CD4-positive, CD25-positive, alpha-beta regulatory T cell (primary cell): ENCODE measurements at places on chromosomes 12 and 14.

DNA sequence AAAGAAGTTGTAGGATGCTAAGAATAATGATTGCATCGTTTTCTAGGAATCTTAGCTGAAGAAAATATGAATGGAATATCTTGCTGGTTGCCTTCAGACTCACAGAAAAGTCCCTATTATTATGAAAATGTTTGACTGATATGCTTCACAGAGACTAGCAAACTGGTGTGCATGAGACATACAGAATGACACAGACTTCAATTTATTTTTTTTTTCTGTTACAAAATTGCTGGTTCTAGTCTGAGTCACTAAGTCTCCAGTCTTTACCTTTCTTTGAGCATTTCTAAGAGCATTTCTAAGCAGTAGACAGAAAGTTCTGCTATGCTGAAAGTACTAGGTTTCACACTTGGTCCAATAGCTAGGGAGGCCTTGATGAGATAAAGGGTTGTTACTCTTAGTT, 377.6 kb upstream of the ATP2B1 start:
- no peak for DNase-seq

DNA sequence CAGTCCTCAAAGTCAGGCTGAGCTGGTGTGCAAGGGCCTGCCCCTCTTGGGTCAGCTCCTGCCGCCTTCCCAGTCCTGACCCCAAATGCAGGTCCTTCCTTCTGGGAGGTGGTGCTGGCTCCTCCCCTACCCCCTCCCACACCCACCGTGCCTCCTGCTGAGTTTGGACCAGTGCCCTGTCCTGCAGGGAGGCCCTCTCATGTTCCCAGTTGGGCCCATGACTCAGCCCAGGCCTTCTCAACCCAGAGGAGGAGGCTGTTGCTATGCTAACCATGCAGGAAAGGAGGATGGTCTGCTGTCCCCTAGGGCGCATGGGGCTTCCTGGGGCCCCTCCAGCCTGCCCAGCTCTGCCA, 4.4 kb downstream of the ZBTB42 start:
- DNase-seq: no peak

DNA sequence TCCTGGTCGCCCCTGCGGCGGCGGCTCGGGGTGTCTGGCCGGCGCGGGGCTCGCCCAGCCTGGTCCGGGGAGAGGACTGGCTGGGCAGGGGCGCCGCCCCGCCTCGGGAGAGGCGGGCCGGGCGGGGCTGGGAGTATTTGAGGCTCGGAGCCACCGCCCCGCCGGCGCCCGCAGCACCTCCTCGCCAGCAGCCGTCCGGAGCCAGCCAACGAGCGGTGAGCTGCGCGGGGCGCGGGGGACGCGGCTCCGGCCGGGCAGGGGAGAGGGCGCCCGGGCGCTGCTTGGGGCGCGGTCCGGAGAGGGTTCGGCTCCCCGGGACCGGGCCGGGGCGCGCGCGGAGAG, at the start of gene LGALS3:
Gene LGALS3 (plus strand): TSS at position 167 of the 342 bp plus-strand sequence. CDS start 8,122 bp downstream, outside the sequence.
- peak; percentile 74 for DNase-seq

DNA sequence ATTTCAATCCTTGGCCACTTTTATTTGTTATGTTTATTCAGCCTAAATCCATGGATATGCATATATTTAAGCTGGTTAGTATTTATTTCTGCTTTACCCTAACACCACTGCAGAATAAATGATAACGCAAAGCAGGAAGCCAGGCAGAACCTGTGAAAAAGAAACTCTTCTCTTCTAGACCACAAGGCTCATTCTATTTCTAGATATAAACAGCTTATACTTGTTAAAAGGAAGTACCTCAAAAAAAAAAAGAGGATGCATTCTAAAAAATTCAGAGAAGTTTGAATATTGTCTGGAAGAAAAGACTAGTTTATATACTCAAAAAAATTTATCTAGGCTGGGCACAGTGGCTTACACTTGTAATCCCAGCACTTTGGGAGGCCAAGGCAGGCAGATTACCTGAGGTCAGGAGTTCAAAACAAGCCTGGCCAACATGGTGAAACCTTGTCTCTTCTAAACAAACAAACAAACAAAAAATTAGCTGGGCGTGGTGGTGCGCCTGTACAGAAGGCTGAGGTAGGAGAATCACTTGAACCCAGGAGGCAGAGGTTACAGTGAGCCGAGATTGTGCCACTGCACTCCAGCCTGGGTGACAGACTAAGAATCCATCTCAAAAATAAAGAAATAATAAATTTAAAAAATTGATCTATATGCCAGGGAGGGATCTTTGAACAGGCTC, 55.8 kb downstream of the GALNT4 start:
- DNase-seq: no peak

GRCh38 chr12:84738481-84738972, 174.1 kb downstream of the SLC6A15 start:
- DNase-seq: no peak

DNA sequence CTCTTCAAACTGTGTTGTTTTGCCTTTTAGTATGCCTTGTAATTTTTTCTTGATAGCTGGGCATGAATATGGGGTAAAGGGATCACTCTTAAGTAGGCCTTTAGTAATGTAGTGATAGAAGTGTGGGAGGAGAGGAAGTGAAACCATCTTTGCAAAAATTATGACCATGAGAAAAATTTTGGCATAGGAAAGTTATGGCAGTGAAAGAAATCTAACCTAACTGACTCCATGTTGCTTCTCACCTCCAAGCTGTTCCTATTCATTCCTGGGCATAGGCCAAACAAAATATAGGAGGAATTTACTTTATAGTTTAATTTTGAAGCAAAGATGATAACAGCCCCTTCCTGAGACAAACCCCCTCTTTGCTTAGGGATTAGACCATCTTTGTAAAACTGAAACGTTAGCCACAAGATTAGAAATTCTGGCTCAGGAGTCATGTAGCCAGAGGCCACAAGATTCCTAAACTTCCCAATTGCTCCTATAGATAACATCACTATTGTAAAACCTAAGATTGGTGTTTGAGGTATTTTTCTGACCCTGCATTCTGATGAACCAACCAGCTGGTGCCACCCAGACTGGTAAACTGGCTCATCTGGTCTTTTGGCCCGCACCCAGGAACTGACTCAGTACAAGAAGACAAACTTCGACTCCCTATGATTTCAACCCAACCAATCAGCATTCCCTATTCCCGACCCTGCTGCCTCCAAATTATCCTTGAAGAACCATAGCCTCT, 45.8 kb downstream of the CRADD start:
- DNase-seq: no peak

DNA sequence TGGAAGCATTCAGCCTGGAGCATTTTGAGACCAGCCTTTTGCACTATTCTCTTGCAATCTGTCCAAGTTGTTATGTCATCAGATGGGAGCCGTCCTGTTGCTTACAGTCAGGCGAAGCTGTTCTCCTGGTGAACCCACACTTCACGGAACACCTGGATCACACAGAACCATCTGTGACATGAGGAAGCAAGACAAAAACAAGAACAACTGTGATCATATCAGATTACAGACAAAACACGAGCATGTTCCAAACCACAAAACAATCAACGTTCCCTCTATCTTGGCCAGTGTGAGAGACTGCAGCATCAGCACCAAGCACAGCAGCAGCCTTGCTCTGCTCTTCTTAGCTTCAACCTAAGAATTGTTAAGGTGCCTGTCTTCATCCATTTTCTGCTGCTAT, 180.5 kb upstream of the SFSWAP start:
- DNase-seq: no peak

DNA sequence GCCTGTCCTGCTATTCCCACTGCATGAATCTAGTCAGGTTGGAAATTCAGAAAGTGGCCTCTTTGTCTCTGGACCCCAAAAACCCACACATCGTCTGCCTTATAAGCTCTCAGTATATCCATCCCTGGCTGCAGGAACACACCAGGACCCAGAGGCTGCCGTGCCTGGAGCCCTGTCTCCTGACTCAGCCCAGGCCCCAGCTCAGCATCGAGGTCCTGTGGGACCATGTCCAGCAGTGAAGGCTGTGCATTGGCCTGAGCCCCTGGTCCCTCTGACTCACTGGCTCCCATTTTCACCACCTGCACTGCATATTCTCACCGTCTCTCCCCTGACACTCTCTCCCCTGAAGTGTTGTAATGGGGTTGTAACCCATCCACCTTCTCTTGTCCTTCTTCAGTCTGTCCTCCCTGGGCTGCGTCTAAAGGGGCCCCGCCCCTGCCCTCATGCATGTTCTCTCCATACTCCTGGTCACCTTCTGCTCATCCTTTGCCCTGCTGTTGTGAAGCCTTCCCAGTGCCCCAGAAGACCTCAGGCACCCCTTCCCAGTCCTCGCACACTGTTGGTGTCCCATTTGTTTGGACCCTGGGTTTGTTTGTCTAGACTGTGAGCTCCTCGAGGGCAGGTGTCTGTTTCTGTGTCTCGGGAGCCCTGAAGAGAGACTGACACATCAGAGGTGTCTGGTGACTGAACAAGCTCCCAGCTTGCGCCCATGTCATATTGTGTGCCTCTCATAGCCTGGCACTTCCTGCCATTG, 43.8 kb downstream of the EVL start:
- no peak for DNase-seq

DNA sequence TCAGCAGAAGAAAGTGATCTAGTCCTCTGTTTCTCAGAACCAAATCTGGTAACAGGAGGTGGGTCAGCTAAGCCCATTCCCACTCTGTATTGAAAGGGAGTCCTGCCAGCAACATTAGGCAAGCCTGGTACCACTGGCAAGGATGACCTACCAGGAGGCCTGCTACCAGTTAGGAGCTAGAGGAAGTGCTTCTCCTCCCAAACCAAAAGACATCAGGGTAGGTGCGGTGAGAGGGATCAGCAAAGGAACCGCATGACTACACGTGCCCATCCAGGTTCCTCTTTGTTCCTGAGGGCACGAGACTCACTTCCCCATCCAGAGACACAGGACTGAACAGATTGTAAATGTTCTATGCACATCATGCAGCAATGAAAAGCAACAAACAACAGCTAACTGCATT, 2.8 kb downstream of the KLRC4 start:
- no peak for DNase-seq

GRCh38 chr14:100891051-100891450, 12.5 kb downstream of the RTL1 start:
- no peak for DNase-seq

DNA sequence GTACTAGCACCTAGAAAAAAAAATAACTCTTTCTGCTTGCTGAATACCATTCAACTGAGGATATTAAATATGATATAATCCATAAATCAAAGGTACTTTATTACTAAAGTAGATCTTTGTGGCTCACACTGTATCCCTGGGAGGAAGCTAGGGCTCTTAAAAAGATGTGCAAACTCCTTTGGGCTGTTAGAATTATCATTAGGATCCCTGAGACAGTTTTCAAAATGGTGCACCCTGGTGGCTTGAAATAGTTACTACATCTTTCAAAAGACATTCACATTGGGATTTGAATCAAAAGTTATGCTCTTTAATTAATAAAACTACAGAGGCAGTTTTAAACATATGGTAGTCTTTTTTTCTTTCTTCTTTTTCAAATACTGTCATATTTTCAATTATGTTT, 228.5 kb upstream of the G2E3 start:
- DNase-seq: no peak

DNA sequence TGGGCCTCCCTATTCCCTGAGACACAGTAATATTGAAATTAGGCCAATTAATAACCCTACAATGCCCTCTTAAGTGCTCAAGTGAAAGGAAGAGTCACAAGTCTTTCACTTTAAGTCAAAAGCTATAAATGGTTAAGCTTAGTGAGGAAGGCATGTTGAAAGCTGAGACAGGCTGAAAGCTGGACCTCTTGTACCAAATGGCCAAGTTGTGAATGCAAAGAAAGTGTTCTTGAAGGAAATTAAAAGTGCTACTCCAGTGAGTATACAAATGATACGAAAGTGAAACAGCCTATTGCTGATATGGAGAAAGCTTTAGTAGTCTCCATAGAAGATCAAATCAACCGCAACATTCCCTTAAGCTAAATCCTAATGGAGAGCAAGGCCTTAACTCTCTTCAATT, 140.8 kb downstream of the PTCSC3 start:
- DNase-seq: no peak

DNA sequence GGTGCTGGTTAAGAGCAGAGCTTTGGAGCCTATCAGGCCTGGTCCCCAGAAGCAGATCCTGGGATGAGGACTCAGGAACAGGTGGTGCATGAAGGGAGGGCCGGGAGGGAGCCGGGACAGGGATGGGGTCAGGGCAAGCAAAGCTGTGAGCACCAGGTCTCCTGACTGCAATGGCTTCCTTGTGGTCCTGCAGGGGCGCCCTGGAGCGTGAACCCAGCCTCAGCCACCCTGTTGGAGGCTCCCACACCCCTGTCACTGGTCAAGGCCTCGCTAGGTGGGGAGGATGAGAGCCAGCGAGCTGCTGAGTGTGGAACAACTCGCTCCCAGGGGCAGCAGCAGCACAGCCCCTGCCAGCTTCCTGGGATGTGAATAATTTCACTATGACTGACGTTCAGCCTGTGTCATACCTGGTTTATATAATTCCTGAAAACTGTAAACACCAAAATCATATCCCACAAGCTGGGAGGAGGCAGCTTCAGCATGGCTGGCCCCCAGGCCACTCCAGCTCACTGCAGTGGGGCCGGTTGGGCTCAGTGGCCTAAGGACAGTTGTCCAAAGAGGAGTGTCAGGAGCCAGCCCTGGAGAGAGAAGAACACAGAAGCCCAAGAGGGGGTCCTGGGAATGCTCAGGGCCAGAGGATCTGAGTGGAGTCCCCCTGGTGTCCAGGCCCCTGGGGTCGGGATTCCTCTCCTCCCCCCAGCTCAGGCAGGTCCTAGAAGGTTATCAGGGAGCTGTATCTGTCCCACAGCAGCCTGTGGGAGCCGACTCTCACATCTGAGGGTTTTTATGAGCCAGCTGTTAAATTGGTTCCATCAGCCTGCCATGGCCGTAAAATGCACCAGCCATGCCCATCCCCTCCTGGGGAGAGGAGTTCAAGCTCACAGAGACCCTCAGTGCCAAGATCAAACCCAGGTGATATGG, 272.9 kb downstream of the ADGRD1 start:
- no peak for DNase-seq

GRCh38 chr14:62162998-62163589, 400.9 kb downstream of the SNAPC1 start:
- DNase-seq: peak; percentile 24

GRCh38 chr14:98290596-98290995, 981.4 kb downstream of the BCL11B start:
- DNase-seq: no peak

DNA sequence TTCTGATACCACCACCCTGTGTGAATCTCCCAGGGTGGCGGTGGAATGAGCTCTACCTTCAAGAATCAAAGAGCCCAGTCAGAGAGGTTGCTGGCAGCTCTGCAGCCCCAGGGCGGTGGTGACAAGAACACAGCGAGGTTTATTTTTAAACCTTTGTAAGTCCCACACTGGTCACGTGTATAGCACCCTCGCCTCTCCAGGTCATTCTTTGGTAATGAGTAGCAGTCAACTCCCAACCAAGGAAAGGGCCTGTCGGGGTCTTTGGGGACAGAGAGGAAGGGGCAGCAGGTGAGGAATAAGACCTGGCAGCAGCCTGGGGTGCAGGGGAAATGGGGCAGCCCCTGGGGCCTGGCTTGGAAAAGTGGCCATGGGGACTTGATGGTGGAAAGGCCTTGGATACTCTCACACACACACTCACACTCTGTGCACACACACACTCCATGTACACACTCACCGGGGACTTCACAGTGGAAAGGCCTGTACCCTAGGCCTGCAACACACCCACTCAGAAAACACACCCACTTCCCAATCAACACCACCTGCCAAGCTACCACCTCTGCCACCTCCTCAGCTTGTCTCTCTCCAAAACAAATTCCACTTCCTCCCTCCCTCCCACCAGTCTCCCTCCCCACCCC, 178.6 kb downstream of the DPF3 start:
- no peak for DNase-seq

- DNase-seq: no peak
Observed at GRCh38 chr14:55711175-55711811, 131.3 kb downstream of the KTN1 start.
